ENCODE measurements at places on chromosomes 1 and 21.

GRCh38 chr1:209053587-209053986 lies 529.9 kb upstream of the CAMK1G start:
- DNase-seq, result no peak

GRCh38 chr1:235673981-235674380 lies 24.4 kb upstream of the GNG4 start:
- no peak for DNase-seq

GRCh38 chr1:199856216-199856780 lies 171.2 kb upstream of the NR5A2 start:
- no peak for DNase-seq

- peak; percentile 82 for DNase-seq
Observed at GRCh38 chr1:24754229-24754628, 9.0 kb downstream of the CLIC4 start.
